ENCODE measurements at places on chromosomes 2 and 18.

DNA sequence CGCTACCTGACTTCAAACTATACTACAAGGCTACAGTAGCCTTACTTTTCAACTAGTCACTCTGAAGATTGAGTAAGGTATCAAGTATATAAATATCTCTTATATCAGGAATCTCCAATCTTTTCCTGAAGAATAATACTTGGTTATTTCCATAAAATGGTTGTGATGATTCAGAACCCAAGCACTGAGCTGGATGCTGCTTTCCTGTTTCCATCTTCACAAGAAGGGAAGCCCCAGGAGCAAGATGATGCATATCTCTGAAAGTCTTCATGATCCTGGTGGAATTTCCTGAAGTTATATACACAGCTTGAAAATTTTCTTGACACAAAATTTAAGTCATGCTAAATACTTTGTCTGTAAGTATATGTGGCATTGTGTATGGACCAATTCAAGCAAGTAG is 243.9 kb upstream of the TANK start:
- no peak for DNase-seq

DNA sequence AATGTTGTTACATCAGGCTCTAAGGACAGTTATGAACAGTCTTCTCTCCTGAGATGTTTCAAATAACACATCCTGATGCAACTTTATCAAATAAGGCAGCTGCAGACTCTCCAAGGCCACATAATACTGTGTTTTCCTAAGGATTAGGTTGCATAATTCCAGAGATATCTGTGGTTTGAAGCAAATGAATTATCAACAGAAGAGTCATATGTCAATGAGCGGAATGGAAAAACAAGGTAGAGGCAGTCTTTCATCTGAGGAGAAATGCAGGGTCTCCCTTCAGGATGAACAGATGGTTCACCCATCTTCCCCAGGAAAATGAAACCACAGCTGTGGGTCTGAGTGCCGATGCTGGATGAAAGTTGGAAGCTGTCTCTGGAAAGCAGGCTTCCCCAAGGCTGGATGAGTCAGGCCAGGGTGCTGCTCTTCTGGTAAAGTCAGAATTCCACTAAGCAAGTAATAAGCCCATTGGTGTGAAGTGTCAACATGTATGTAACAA is 22.2 kb downstream of the LYG1 start:
- no peak for DNase-seq

- no peak for DNase-seq
Measured at GRCh38 chr2:137893145-137893544, 71.1 kb upstream of the HNMT start.

- no peak for DNase-seq
Measured at GRCh38 chr2:8413589-8414135, 268.2 kb upstream of the ID2 start.

DNA sequence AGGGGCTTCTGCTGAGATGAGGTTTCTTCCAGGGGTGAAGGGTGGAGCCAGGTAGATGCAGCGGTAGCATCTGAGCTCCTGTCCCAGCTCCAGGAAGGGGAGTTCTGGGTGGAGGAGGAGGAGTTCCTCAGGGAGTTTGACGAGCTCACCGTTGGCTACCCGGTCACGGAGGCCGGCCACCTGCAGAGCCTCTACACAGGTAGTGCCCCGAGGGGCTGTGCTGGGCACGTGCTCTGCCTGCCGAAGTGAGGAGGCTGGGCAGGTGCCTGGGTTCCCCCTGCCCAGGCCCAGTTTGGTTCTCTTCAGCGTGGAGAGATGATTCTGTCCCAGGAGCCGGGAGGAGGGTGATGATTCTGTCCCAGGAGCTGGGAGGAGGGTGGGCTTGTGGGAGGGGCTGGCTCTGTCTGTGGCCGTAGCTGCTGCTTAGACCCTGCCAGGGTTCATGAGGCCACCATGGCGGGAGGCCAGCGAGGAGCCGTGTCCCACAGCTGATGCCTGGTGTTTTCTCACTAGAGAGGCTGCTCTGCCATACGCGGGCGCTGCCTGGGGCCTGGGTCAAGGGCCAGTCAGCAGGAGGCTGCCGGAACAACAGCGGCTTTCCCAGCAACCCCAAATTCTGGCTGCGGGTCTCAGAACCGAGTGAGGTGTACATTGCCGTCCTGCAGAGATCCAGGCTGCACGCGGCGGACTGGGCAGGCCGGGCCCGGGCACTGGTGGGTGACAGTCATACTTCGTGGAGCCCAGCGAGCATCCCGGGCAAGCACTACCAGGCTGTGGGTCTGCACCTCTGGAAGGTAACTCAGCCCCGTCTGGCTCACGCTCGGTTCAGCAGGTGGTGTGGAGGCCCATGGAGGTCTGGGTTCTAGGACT is 8.2 kb downstream of the CAPN10 start:
- peak; percentile 11 for DNase-seq

- no peak for DNase-seq
Measured at GRCh38 chr18:74148543-74149070, 284 bp downstream of the TIMM21 start.

DNA sequence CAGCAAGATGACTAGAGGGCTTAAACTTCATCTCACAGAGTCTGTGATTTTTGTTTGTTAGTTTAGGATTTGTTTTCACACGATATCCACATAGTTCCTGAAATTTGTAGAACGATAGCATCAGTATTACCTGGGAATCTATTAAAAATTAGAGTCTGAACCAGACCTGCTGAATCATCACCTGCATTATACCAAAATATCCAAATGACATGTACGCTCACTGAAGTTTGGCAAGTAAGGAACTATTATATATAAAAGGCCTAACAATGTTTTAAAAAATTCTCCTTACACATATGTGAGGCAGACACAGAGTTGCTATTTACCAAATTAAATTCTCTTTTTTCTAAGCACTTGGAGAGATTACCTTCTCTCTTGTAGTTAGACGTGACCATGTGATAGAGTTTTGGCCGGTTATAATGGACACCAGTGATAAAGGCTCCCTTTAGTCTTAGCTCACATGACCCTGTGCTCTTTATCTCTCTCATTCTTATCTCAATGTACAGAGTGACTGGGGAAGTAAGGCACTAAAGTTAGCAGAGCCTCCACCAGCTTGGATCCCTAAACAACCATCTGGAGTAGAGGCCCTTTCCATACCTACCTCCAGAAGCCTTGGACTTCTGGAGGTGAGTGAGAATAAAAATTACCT is 363.1 kb downstream of the DSC3 start:
- no peak for DNase-seq

GRCh38 chr2:143254110-143254509 is 124.9 kb downstream of the ARHGAP15 start:
- DNase-seq: no peak

- no peak for DNase-seq
Measured at GRCh38 chr2:147464737-147465357, 380.0 kb upstream of the ACVR2A start.

GRCh38 chr2:184875212-184875611 is 276.9 kb downstream of the ZNF804A start:
- no peak for DNase-seq

DNA sequence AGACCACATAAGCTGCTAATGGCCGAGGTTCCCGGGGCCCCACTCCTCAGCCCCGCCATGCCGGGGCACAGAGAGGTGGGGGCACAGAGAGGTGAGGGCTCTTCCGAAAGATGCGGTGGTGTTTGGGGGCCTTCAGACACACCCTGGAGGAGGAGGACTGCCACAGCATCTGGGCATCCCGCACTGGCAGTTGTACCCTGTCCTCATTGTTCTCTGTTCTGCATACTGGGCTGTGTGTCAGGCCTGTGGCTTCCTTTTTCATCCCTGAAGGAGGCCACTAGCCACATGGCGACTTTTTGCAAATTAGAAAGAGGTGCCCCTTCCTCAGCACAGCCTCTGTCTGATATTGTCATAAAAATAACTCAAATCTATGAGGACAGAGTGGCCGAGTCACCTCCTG is 150.1 kb downstream of the CTIF start:
- DNase-seq: no peak

DNA sequence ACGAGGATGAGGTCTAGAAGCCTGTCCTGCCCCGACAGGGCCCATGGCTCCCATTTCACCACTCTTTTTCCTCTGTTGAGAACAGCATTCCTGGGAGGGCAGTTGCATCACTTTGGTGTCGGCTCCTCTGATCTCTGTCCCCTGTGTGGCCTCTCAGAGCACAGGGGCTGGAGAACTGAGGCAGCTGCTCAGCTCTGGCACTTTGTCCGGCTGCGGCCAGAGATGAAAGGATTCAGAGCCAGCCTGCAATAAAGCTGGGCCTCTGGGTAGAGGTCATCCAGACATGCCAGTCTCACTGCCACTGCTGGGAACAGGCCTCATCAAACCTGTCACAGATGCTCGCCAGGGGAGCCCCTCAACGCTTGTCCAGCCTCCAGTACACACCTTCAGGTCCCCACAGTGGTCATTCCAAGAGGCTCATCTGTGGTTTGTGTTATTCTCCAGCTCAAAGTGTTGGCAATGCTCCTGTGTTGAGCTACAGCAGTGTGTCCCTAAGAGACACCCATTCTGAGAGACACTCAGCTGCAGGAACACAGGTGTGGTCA is 13.1 kb upstream of the ROCK2 start:
- DNase-seq: no peak

- DNase-seq: no peak
Measured at GRCh38 chr2:227234429-227234828, 70.0 kb downstream of the COL4A3 start.

DNA sequence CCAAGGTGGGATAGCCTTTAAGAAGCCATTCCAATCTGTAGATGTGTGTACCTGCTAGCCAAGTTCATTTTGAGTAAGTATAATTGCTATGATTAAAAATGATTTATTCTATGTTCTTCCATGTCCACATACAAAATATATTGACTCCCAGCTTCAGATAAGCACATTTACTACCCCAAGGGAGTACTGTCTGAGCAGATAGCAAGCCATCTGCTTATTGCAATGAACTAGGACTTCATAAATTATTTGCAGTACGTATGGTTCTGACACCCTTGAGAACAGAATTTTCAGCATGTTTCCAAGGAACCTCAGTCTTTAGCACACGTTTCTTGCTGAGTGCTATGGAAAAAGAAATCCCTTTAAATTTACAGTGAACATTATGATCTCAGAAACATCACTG is 28.2 kb downstream of the ABCG5 start:
- DNase-seq: no peak

DNA sequence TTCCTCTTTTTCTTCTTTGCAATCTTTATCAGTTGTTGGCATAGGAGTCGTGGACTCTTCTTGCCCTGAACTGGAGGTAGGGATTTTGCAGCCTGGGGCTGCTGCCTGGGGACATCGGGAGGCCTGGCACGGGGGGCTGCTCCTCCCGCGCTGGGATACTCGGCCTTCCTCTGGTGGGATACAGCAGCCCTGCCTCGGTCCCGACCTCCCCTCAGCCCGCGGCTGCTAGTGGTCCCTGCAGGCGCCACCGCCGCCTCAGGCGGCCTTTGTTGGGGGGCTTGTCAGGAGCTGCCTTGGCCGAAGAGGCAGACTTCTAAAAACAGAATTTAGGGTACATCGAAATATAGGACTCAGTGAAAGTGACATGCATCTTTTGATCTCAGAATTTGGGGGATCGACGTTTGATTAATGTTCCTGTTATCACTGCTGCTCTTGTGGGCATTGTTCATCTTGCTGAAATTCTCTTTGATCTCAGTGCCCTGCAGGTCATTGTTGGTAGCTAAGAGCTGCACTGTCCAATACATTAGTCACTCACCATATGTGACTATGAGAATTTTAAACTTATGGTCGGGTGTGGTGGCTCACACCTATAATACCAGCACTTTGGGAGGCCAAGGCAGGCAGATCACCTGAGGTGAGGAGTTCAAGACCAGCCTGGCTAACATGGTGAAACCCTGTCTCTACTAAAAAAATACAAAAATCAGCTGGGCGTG is 16.3 kb downstream of the POLR2D start:
- DNase-seq: no peak

DNA sequence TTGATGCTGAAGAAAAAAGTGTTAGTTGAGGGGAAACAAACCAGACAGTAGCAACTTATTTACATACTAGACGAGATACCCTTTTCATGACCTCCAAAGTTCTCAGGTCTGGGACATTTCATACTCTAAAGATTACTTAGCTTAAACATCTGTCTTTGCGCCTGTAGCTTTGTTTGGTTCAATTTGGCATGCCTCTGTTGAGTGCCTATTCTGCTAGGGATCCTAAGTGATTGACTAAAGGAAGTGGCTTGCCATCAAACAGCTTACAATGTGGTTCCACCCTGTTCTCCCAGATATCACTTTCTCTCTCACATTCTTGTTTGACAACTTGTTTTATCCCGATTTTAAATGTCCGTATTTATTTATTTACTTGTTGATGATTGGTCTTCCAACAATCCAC is 488.8 kb downstream of the PARD3B start:
- DNase-seq: no peak

GRCh38 chr2:73933194-73933593 is 6.5 kb downstream of the DGUOK start:
- DNase-seq: no peak

- DNase-seq: no peak
Measured at GRCh38 chr18:13619505-13620205, 106.7 kb downstream of the FAM210A start.

DNA sequence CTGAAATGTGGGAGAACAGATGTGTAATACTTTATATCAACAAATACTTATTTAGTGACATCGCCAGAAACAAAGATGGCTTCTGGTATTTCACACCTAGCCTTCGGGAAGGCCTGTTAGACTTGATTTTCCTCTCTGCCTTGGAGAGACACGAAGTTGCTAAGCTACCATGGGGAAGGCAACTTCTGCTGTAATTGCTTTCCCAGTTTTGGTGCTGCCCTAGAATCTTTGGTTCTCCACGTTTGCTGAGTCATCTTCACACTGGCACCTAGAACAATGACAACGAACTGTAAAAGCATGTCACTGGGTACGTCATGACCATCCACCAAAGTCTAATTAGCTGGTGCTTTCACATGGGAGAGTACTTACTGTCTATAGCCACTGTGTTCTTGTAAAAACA is 58.7 kb upstream of the ACTR3 start:
- DNase-seq: no peak

- DNase-seq: no peak
Measured at GRCh38 chr18:63439334-63439733, 17.1 kb upstream of the VPS4B start.

- DNase-seq: no peak
Measured at GRCh38 chr2:8607606-8608005, 74.2 kb upstream of the ID2 start.

- no peak for DNase-seq
Measured at GRCh38 chr2:118576109-118576855, 271.2 kb downstream of the EN1 start.

DNA sequence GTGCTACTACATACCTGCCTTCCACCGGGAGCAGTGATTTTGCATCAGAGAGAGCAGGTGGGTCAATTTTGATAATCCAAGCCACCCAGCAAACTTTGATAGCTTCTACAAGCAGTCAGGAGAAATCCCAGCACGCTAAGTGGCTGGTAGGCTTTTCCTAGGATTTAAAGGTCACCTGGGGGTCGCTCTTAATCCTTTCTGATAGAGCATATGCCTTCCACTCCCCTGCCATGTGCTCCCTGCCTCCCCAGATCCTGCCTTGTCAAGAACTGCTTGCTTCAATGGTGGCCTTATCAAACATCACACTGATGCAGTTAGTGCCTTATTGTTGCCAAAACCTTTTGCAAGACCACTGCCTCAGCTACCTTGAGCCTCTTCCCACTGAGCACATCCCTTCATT is 462.3 kb upstream of the MEX3C start:
- no peak for DNase-seq

GRCh38 chr2:2523461-2524347 is 192.6 kb upstream of the MYT1L start:
- no peak for DNase-seq

- no peak for DNase-seq
Measured at GRCh38 chr2:151367571-151367970, 10.2 kb downstream of the TNFAIP6 start.
